Cardiac muscle cell (in vitro differentiated cells and primary cell): ENCODE measurements at places on chromosomes 5 and 9. TPM values are rescaled to one million over a fixed set of nuclear protein-coding genes. Genes with fewer than 3 reads are reported as not detected.

FOXI1 gene
- not detected in 2 replicates for total RNA-seq

SSNA1 gene
- total RNA-seq = 64.5 and 90.3 TPM in 2 replicates

CENPP gene
- 1.6 TPM in 2 replicates for total RNA-seq

MARVELD2 gene
- total RNA-seq = 3.7 and 4.9 TPM in 2 replicates

RASGRF2 gene
- total RNA-seq = 0.04 and 0.06 TPM in 2 replicates

F2RL2 gene
- total RNA-seq = 0.70 and 0.98 TPM in 2 replicates

PCDHGA7 gene
- total RNA-seq = 1.0 and 1.2 TPM in 2 replicates

STC2 gene
- total RNA-seq = 83.4 and 138 TPM in 2 replicates

DNA sequence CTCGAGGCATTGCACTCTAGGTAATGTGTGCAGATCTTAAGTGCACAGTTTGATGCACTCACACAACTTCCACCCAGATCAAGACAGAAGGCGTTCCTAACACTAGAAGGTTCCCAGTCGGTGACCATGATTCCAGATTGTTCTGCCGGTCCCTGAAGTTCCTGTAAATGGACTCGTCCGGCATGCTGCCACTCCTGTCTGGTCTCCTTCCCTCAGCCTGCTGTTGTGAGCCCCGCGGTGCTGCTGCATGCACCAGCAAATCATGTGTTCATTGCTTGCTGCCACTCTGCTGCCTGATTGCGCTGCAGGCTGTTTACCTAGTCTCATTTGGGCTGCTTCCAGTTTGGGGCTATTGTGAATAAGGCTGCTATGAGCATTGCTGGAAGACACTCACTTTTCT is 11.5 kb downstream of the STKLD1 start:
- no peak for DNase-seq

DNA sequence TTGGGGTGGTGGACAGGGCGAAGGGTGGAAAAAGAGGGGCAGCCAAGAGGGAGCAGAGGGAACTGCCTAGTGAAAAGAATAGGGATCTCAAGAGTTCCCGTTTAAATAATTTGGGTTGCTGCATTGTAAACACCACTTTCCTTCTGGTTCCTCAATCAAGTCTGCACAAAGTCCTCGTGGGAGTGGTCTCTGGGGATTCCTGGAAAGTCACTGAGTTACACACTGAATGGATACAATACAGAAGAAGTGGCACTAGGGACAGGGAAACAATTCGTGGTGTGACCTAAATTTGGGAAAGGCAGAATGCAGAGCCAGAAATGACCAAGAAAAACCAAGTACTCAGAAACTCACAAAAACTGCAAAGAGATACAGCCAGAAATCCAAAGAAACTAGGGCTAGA is 161.7 kb downstream of the CDK5RAP2 start:
- no peak for DNase-seq

DNA sequence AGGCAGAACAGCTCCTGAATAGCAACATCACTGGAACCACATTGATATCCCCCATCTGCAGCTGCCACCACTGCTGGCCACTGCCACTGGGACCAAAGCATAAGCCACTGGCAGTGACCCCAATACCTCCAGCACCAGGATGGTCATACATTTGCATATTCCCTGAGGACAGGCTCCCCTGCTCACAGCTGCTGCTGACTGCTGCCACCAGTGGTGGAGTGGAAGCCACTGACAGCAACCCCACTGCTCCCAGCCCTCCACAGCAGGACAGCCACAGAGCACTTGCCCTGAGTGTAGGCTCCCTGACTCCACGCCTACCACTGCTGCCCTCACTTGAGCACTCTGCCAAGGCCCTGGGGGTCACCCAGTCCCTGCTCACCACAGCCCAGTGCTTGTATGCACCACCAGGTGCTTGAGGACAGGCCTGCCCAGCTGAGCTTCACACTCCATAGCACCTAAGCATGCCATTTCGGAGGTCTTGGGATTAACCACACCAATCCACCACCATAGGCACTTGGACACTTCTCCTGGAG is 327.4 kb upstream of the RPS23 start:
- DNase-seq = no peak

- no peak for DNase-seq
These were observed 1046.5 kb upstream of the ARRDC3 start for GRCh38 chr5:92429646-92430045.

DNA sequence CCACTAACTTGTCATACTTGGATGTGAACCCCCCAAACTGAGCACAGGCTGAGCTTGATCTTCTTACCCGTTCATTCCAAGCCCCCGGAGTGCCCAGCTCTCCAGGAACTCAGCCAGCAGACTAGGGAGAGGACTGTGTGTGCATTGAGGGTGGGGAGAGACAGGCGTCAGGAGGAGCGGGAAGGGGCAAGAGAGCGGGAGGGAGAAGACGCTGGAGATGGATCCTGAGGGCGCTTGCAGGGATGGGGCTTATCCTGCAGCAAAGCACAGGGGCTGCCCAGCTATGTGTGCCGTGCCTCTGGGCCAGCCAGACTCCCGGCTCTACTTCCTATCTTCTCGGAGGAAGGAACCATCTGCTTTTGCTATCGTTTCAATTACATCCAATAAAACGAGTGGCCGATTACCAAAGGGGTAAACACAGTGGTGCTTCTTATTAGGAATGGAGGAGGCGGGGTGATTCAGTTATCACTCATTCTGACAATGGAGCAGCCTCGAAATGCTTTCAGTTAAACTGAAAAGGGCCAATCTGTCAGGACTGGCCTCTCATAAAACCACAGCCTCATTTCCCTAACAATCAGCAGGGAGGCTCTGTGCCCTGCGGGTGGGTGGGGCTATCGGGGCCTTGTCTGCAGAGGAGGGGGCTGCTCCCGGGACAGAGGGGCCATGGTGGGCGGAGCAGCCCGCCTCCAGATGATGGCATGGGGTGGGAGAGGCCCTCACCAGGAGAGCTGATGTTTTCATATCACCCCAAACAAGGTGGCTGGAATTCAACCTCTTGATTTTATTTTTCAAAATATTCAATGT is 168.2 kb downstream of the DAB2IP start:
- peak; percentile 16 for DNase-seq

GRCh38 chr5:116438979-116439554 is 135.6 kb downstream of the SEMA6A start:
- no peak for DNase-seq

DNA sequence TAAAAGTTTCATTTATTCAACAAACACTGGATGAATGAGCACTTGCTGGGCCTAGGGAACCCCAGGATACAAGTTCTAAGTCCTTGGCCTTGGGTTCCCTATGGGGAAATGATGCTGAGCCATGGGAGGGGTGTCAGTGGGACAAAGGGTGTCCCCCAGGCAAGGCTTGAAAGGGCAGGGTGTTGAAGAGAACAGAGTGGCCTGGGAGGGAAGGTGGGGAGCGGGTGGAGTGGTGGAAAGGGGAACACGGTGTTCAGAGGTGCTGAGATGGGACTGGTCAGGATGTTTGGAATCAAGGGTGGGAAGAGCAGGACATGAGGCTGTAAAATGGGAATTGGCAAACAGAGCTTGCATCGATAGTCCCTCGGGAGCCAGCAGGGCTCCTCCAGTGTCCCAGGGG is 61.8 kb downstream of the PPARGC1B start:
- no peak for DNase-seq

DNA sequence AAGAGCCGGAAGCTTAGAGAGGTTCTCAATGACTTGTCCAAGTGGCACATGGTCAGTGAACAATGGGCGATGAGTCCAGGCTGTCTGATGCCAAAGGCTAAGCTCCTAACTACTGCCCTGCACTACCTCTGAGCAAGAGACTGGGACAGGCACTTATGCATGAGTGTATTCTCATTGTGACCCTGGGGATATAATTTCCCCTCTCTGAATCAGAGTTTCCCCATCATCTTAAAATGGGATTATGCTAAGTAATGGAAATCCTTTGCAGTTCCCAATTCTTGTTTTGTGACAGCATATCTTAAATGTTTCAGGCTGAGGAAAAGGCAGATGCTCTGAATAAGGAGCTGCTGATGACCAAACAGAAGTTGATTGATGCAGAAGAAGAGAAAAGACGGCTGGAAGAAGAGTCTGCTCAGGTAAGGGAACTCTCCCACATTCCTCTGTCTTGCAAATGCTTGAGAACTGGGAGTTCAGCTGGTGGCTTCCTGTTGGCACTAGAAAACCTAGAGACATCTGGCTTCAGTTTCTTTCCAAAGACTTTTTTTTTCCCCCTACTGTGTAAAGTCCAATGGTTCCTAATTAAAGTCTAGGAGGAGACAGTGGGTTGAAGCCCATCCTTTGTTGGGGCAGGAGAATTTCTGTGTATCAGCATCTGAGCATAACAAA is 64.1 kb downstream of the GPR21 start:
- DNase-seq = no peak
